ENCODE measurements at places on chromosomes 16 and 17.

- no peak for DNase-seq
Measured at GRCh38 chr17:41602524-41602923, 10.0 kb downstream of the KRT16 start.

DNA sequence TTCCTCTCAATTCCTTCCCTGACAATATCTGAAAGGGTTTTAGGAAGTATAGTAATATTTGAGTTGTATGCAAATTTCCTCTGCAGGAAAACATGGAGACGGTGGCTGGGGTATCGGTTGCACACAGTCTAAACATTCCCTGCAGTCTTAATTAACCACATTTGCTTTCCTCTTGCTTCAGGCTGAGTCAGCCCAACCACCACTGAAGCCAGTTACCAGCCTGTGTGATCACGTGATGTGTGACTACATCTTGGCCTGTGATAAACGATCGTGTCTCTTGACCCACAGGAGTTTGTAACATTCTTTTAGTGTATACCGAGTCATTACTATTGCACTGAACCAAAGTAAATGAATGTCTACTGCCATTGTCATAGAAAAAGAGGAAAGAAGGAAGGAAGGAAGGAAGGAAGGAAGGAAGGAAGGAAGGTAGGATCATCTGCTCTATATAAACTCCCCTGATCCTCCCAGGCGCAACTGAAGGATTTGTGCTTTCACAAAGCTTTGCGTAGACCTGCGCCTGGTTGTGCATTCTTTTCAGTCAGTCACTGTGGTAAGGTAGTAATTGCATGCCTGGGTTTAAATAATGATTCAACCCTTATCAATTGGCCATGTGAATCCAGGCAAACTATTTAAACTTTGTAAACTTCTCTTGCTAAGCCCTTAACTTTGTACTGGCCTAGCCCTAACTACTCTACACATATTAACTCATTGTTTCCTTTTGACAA, 280.6 kb upstream of the SALL1 start:
- DNase-seq: peak; percentile 21

- no peak for DNase-seq
Measured at GRCh38 chr17:47850692-47851573, at the start of gene SP6. TSS of gene SP6 (minus strand) at chr17:47851163. CDS start at chr17:47848429, 2,734 bp downstream.

GRCh38 chr17:4267402-4267801, 3.6 kb upstream of the ANKFY1 start:
- DNase-seq: no peak

GRCh38 chr16:79158337-79158736, 442.2 kb downstream of the MAF start:
- no peak for DNase-seq

- DNase-seq: peak; percentile 38
Measured at GRCh38 chr17:38900978-38901656, 24.3 kb upstream of the LASP1NB start.

DNA sequence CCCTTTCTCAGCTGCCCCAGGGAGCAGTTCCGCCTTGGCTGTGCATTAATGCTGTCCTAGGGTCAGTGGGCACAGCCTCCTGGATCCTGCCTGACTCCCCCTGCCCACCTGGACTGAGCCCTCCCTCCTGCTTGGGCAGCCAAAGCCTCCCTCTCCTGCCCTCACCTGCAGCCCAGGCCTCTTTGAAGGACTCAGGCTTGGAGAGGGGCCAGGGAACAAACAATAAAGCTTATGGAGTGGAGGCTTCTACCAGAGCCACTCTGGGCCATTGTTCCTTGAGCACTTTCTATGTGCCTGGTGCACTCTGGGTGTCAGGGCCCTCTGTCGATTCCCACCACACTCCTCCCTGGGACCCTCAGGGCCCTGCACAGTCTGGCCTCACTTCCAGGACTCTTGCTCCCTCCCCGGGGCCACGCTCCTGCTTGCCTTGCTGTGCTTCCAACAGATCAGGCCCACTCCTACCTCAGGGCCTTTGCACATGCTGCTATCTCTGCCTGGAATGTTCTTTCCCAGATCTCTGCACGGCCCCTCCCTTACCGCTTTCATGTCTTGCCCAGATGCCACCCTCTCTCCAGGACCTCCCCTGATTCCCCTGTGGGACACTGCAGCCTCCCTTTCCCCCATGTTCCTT, 5.0 kb downstream of the KCNJ12 start:
- DNase-seq: no peak

DNA sequence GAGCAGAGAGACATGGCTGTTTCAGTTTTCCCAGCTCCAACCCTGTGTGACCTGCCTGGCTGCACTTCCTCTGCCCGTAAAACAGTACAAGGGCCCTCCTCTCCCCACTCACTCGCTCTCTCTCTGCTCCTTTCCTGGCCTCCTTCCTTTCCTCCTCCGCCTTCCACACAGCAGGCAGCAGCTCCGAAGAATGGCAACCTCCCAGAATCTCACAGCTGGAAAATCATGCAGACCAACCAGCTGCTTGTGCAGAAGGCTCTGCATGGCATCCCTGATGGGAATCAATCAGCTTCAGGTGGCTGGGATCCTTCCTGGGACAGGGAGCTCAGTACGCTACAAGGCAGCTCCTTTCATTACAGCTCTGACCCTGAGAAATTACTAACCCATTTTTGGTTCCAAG, 27.4 kb downstream of the TMEM132E start:
- DNase-seq: no peak

- DNase-seq: no peak
Measured at GRCh38 chr17:42526031-42526444, 10.0 kb upstream of the NAGLU start.

DNA sequence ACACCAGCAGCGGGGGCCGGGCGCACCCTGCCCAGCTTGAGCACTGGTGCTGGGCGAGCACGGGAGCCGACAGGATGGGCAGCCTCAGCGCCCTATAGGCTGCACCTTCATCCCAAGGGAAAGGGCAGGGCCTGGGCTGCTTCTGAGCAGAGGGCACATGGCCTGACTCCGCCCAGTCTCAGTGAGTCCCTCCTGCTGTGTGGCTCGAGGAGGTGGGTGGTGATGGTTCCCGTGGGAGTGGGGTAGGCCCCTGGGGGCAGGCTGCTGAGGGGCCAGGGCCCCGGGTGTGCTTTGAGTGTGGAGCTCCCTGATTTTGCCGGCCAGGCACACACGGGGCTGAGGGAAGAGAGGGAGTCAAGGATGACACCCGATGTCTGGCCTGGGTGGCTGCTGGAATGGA, 37.9 kb downstream of the TSC2 start:
- no peak for DNase-seq

DNA sequence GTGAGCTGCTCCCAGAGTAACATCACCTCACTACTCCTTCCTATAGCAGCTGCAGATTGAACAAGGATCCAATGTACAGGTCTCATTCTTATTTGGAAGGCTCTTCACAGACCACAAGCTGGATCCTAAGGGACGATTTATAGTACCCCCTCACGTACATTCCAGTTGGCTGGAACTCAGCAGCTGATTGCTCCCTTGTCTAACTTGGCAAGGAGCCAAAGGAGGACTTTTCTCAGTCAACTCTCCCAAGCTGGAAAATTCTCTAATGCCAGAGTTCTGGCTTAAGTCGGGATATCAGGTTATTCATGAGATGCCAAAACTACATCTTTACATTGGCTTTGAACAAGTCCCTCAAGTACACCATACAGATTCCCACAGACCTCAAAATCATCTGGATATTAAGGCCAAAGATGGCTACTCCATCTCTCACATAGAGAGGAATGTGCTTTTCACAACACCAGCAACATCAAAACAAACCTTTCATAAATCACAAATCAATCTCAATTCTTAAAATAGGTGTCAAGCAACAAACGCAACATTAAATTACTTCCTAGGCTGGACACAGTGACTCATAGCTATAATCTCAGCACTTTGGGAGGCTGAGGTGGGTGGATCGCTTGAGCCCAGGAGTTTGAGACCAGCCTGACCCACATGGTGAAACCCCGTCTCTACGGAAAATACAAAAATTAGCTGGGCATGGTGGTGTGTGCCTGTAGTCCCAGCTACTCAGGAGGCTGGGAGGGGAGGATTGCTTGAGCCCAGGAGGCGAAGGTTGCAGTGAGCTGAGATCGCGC, 39.3 kb downstream of the SMG6 start:
- DNase-seq: no peak

DNA sequence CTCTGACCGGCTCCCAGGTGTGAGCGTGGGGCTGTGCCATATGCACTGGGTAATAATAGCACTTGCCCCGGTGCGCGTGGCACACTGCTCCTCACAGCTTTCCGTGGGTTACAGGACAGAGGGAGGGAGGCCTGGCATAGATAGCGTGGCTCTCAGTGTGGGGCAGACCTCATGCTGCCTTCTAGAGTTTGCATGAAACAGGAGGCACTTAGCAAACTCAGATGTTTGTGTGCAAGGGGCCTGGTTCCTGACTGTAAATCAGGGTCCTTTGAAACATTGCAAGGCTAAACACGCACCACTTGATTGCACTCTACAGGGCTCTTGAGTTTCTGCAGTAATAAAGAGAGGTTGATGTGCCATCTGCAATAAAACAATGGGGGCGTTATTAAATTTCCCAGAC, 101.7 kb downstream of the RPTOR start:
- DNase-seq: no peak

DNA sequence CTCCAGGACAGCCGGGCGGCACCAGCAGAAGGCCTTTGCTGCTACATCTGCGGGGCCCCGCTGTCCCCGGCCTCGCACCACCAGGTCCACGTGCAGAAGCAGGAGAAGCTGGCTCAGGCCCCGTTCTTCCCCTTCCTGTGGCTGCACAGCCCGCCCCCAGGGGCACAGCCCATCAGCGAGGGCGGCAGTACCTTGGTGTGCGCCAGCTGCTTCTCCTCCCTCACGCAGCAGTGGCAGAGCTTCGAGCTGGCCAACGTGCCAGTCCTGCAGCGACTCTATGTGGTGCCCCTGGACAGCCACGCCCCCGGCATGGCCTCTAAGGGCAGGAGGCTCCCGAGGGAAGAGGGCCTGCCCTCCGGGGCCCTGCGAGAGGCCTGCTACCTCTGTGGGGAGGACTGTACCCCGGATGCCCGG, 58.3 kb upstream of the CIBAR2 start:
- no peak for DNase-seq

DNA sequence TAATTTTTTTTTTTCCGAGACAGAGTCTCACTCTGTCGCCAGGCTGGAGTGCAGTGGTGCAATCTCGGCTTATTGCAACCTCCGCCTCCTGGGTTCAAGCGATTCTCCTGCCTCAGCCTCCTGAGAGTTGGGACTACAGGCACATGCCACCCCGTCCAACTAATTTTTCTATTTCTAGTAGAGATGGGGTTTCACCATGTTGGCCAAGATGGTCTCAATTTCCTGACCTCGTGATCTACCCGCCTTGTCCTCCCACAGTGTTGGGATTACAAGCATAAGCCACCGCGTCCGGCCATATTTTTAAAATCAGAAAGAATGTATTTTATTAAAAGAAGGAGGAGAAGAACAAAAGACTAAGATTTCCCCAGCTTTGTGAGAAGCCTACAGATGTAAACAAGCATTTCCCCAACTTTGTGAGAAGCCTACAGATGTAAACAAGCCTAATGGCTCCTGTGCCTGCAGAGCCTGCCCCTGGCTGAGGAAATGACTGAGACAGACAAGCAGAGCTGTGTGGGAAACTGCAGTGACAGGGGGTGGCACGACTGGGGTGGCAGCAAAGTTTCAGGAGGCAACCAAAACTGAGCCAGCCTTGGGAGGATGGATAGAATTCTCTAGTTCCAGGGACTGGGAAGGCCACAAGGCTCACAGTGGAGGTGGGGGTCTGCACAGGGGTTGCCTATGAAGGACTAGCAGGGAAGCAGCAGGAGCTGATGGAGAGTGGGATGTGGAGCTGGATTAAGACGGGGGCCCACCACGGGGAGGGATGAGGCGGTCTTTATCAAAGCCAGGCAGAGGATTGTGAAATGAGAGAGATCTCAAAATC, 22.9 kb downstream of the TOP3A start:
- no peak for DNase-seq

- no peak for DNase-seq
Measured at GRCh38 chr17:38751144-38751807, 1.3 kb upstream of the PSMB3 start.

GRCh38 chr17:34851961-34852540, 109.2 kb downstream of the CCT6B start:
- DNase-seq: no peak

GRCh38 chr17:49121696-49122292, 10.8 kb upstream of the B4GALNT2 start:
- no peak for DNase-seq

DNA sequence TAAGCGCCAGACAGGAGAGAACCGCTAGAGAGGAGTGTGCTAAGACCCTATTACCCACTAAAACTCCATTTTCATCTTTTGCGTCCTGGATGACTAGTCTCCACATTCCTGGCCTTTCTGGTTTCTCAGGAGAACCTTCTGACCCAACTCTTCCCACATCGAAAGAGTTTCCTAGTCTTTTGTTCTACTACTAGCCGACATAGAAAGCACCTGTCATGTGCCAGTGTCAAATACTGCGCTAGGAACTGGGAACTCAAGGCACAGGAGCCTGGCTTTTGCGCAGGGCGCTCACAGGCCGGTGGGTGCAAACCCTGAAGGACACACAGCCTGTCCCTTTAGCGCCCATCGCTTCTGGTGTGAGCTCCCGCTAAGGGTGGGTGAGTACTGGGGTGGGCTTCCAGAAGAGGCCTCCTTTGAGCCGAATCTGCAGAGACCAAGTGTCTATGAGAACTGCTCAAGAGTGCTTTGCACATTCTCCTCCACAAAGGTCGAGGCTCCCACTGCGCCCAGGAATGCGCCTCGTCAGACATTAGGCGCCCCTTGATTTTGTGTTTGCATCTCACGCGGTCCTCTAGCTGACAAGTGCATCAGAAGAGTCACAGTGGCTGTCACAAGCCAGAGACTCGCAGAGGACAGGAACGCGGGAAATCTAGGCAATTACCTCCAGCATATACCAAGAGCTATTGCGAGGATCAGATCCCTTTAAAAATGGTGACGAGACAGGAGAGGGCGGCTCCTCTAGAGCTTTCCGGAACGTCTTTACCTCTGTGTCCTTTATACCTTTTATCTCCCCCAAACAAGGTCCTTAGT, 2.0 kb upstream of the PSMB3 start:
- no peak for DNase-seq

DNA sequence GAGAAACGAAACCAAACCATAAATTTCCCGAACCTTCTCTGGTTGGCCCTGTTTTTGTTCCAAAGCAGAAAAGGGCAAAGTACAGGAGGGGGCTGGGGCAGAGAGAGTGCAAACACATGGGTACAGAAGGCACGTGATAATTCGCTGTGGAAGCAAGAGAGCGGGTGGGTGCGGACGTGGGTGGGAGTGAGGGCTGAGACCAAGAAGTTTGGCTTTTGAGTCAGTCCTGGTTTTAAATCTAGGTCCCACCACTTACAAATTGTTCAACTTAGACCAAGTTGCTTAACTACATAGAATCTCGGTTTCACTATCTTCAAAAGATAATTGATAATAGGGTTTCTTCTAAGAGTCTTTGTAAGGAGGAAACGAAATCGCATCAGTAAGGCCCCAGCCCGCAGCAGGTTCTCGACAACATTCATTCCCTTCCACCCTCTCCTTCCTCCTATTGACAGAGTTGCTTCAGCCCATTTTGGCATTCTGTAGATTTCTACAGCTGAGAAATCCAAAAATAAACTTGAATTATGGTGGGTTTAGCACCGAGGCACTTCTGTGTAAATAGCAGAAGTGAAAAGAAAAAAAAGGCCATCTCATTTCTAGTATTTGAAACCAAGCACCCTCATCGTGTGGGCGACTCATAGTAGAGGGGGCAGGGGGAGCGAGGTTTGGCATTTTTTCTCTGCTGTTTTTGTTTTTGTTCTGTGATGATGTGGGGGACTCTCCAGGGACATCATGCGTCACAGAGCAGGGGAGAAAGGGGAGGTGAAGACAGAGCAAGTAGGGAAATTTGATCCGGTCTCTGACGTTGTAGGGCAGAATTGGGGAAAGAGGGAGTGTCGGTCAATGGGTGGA, 33.6 kb upstream of the CCR7 start:
- no peak for DNase-seq

- DNase-seq: no peak
Measured at GRCh38 chr16:80569440-80570105, 28.8 kb downstream of the DYNLRB2 start.

Measured in GOT3 (cell line).